ENCODE measurements at places on chromosomes 11 and 22. TPM values are rescaled to one million over a fixed set of nuclear protein-coding genes. Genes with fewer than 3 reads are reported as not detected.

The SMIM35 gene
- 0.55 TPM for total RNA-seq

The FAM111B gene
- 0.53 TPM for total RNA-seq

The RASL10A gene
- 0.36 TPM for total RNA-seq

The PDXP gene
- 7.3 TPM for total RNA-seq

The GGT5 gene
- total RNA-seq = not detected

The MS4A10 gene
- not detected for total RNA-seq

The MS4A6E gene
- not detected for total RNA-seq

The TEAD1 gene
- 1.1 TPM for total RNA-seq

The OR51E2 gene
- total RNA-seq = not detected

The ARFGAP2 gene
- 142 TPM for total RNA-seq

The PRSS23 gene
- total RNA-seq = not detected

The DGCR6 gene
- 4.8 TPM for total RNA-seq

DNA sequence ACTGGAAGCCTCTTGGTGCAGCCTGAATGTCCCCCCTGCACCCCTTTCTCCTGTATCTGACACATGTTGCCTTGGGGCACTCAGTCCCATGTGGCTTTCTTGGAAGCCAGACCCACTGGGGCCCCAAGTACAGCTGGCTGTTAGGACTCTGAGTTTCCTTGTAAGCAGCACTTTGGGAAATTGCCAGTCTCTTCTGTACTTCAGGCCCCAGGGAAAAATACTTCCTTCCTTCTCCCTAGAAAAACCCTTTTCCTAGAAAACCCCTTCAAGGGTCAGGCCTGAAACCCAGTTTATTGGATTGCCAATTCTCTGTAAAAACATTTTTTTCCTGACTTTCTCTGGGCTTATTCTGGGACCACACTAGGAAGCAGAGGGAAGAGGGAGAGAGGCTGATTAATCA lies 360.3 kb downstream of the TENM4 start:
- no peak for DNase-seq

DNA sequence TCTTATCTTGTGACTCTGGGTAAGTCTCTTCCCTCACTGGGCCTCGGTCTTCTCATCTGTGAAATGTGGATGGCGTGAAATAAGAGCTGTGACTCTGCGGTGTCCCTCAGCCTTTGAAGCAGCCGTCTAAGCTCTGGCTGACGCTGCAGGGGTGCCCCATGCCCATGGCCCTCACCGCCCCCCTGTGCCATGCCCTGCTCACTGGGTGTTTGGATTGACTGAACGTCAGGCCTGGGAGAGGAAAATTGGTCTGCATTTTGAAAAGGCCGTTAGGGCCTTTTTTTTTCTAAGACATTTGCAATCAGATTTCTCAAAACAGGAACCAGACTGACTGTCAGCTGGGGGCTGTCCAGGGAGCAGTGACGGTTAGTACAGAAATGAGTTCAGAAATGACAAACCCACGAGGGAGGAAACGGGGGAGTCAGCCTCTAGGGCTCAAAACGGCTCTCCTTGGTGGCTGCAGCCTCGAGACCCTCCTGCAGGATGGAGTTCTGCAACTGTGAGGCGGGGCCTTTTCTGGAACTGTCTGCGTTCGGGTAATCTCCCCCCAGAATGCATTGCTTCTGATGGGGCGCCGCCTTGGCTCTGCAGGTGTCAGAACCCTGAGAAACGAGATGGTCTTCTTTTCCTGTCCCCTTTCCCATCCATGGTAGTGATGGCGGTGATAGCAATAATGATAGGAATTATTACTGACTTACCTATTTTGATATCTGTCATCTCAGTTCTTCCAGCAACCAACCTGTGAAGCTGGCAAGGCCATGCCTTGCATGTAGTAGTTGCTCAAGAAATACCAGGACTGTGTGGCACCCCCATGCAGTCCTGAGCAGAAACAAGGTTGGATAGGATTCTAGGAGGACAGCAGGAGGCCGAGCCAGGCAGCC lies 2.0 kb downstream of the GRK2 start:
- peak; percentile 63 for DNase-seq

- DNase-seq = no peak
Observed at GRCh38 chr11:118898400-118899295, 15.0 kb downstream of the CXCR5 start.

- no peak for DNase-seq
Observed at GRCh38 chr22:28147401-28147800, 228.3 kb upstream of the PITPNB start.

DNA sequence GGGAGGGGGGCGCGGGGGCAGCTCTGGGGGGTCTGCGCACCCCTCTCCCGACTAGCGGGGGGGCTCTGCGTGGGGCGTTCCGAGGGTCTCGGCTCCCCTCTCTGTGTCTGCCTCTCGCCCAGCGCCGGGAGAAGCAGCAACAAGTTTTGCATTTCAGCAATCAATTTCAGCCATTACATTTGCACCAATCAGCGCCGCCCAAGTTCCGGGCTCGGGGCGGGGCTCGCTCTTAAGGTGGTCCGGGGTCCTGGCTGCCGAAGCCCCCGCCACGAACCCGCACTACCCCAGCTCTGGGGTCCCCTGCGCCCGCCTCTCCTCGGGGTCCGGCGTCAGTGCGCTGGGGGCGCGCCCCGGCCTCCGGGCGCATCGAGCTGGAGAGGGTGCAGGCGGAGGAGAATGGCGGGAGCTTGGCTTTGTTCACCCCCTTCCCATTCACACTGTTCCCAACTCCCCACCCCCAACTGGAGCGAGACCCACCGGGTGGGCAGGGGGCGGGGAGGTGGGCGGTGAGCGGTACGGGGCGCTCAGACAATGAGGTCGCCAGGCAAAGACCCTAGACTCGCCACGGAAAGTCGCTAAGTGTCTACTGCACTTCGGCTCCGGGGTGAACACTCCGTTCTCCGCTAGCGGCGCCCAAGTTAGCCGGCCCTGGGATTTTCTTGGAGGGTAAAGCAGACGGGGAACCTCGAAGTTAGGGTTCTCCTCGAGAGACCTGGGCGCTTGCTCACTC lies at the start of gene MN1:
TSS of gene MN1 (minus strand) at position 141 of the 730 bp plus-strand sequence. CDS start 1,213 bp downstream, outside the sequence.
- peak; percentile 69 for DNase-seq

GRCh38 chr11:65864706-65865471 lies 4.7 kb downstream of the MUS81 start:
- no peak for DNase-seq

GRCh38 chr22:19961201-19961580 lies 19.6 kb upstream of the TXNRD2 start:
- no peak for DNase-seq

GRCh38 chr11:2194877-2195755 lies 23.5 kb upstream of the TH start:
- DNase-seq = peak; percentile 28

- DNase-seq = no peak
Observed at GRCh38 chr11:30859669-30860068, 273.5 kb upstream of the MPPED2 start.

- DNase-seq = no peak
Observed at GRCh38 chr22:36102995-36103394, 57.6 kb downstream of the APOL3 start.

GRCh38 chr11:97687111-97687510 lies 1297.3 kb downstream of the JRKL start:
- no peak for DNase-seq

GRCh38 chr11:123704341-123704740 lies 37.1 kb downstream of the ZNF202 start:
- DNase-seq = no peak

DNA sequence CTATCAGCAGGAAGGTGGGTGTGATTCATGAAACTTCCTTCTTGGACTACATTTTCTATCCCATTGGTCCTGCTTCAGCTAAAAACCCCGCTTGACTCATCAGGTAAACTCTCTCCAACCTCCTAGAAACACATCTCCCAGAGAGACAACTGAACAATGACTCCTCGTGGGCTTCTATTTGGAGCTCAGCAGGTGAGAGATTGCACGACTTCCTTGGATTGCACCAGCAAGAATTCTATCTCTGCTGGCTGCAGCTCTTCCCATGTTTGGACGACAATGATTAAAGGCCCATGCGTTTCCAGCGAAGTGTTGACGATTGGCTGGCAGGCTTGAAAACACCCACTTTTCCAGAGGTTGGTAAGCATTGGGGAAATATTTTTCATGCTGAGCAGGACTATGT lies 216.1 kb upstream of the NTM start:
- DNase-seq = no peak

- no peak for DNase-seq
Observed at GRCh38 chr11:68927280-68928135, 23.8 kb downstream of the IGHMBP2 start.

- DNase-seq = peak; percentile 47
Observed at GRCh38 chr22:38843657-38844314, at the start of gene NPTXR. NPTXR (minus strand) TSS chr22:38844028.

DNA sequence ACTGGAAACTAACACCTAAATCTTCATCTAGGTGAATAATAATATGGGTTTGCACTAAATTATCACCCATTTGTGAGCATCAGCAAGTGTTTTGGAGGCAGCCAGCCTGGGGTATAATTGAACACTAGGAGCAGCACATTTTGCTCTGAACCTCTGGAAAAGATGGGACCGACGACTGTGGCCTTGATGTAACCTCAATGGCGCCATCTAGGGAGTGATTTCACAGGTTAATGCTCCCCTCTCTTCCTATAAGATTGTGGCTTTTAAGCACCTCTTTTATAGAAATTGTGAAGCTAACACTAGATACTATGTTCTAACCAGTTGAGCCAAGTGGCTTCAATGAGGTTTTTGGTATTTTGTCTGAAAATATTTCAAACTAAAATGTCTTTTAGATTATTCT lies 203.7 kb downstream of the NELL1 start:
- no peak for DNase-seq

- DNase-seq = peak; percentile 41
Observed at GRCh38 chr11:72482211-72482812, 48.0 kb upstream of the CLPB start.

DNA sequence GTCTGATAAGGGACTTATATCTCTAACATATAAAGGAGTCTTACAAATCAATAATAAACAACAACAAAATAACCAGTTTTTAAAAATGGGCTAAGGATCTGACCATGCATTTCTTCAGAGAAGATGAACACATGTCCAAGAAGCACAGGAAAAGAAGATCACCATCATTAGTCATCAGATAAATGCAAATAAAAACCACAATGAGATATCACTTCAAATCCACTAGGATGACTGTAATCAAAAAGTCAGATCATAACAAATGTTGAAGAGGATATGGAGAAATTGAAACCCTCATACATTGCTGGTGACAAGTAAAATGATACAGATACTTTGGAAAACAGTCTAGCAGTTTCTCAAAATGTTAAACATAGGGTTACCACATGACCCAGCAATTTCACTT lies 61.2 kb upstream of the MYOD1 start:
- DNase-seq = no peak

- no peak for DNase-seq
Observed at GRCh38 chr22:46672731-46673130, 52.5 kb downstream of the GRAMD4 start.

- no peak for DNase-seq
Observed at GRCh38 chr11:116211147-116211546, 561.6 kb downstream of the BUD13 start.

GRCh38 chr22:47565607-47566006 lies 803.2 kb downstream of the TBC1D22A start:
- DNase-seq = no peak

- peak; percentile 34 for DNase-seq
Observed at GRCh38 chr22:24106385-24107381, 74.6 kb upstream of the SUSD2 start.

DNA sequence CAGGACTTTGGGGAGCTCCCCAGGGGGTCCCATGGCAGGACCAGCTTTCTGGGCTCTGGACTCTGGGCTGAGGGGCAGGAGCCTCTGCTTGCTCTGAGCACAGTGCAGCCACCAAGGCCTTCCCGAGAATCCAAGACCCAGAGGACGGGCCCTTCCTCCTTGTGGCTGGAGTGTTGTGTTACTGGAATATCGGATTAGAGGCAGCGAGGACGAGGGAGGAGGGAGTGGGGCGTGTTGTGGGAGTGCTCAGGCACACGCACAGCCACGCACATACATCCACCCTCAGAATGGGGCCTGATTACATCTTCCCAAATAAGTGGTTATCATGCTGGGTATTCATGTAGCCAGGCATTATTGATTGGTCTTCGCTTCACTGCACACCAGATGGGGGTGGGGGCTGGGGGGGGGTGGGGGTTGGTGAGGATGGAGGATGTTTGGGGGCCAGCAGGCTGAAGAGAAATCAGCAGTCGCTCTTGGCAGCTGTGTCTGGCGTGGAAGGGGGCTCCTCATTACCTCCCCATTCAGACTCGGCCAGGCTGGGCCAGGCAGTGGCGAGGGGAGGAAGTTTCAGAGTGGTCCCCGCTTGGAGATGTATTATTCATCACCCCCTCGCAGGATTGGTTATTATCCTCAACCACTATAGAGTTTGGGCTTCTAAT lies 120.9 kb downstream of the ST3GAL4 start:
- no peak for DNase-seq

- DNase-seq = no peak
Observed at GRCh38 chr11:65236194-65237059, 25.3 kb upstream of the POLA2 start.

DNA sequence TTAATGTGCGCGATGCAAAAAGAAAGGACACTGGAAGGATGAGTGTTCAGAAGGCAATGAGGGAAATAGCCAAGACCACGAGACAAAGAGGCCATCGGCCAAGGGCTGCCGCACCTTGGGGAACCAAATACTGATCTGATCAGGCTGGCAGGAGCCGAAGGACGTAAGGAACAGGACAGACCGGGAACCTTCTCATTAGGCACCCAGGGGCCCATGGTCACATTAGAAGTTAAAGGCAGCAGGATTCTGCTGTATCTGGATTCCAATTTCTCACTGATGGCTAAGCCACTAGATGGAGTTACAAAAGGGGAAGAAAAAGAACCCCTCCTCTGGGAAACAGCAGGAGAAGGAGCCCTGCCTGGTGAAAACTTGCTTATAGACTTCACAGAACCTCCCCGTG lies 28.8 kb upstream of the CPT1A start:
- DNase-seq = no peak

- no peak for DNase-seq
Observed at GRCh38 chr11:40241524-40242051, 1217.9 kb downstream of the LRRC4C start.

GRCh38 chr22:37163575-37164504 lies 14.1 kb upstream of the IL2RB start:
- no peak for DNase-seq

DNA sequence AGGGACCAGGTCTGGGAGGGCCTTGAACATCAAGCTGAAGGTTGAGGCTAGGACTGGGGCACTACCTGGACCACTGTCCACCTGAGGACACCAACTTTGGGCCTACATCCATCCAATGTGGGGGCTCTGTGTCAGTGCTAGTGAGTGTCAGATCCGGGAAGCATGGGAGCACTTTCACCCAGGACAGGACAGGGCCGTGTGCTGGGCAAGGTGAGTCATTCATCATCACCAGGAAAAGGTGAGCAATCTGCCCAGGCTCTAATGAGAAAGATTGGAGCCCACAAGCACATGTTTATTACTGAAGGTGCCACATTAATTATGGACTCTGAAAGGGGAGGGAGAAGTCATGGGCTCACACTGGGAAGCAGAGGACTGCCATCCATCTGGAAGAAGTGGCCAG lies 39.7 kb upstream of the DRD2 start:
- DNase-seq = no peak

GRCh38 chr11:57903441-57904123 lies 120.1 kb upstream of the OR9Q1 start:
- DNase-seq = no peak

Data from CD4-positive, alpha-beta memory T cell (primary cell).